Omental fat pad (tissue), 4 donors: ENCODE measurements at places on chromosomes 6 and 20.

GRCh38 chr6:155829646-155830045 is 374.0 kb upstream of the NOX3 start:
- DNase-seq = no peak

- no peak for DNase-seq
Observed at GRCh38 chr20:21342656-21343345, 39.7 kb downstream of the XRN2 start.

DNA sequence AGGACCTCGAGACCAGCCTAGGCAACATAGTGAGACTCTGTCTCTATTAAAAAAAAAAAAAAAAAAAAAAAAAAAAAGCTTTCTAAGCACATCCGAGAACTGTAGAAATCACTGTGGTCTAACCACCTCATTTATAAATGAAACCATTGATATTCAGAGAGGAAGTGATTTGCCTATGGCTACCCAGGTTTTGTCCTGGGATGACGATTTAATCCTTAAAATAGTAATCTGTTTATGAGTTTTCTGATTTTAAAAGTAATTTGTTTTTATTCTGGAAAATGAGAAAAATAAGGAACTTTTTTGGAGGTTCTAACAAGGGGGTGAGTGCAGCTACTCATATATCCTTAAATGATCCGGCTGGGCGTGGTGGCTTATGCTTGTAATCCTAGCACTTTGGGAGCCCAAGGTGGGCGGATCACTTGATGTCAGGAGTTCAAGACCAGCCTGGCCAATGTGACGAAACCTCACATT is 6.5 kb upstream of the BTN3A2 start:
- DNase-seq = no peak

GRCh38 chr20:10478205-10478604 is 43.1 kb downstream of the SLX4IP start:
- DNase-seq = no peak

- no peak for DNase-seq
Observed at GRCh38 chr6:22146678-22146930, 150.2 kb downstream of the PRL start.

DNA sequence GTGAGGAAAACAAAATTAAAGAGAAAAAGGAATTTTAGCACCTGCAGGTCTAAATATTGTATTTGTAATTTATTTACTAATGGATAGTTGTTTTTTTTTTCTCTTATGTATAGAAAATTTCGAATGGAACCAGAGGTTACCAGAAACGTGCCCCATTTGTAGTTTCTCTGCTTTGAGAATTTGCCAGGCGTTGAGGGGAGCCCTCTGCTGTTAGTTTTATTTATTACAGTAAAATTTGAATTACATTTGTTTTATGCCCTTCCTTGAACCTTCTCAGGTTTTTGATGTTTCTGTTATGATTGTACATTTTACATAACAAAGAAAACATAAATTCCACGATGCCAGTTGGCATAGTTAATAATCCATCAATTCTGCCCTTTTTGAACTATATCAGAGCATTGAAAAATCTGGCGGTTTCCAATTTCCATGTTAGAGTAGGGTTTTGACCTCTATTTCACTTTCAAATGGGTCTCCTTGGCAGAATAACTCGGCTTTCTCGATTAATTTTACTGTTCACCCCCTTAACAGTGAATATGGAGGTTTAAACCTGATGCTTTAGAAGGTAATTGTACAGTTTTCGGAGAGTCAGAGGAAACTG is 35.1 kb upstream of the RFPL4B start:
- no peak for DNase-seq

- no peak for DNase-seq
Observed at GRCh38 chr20:18724077-18724476, 89.5 kb upstream of the SCP2D1 start.
